Stimulated activated CD4-positive, alpha-beta T cell treated with anti-CD3 and anti-CD28 coated beads, Interleukin-4, amount 100 ng/mL, for 24 hours (primary cell): ENCODE measurements at places on chromosomes 1 and 21.

GRCh38 chr1:193703121-193703520 is 516.7 kb upstream of the B3GALT2 start:
- DNase-seq: no peak

DNA sequence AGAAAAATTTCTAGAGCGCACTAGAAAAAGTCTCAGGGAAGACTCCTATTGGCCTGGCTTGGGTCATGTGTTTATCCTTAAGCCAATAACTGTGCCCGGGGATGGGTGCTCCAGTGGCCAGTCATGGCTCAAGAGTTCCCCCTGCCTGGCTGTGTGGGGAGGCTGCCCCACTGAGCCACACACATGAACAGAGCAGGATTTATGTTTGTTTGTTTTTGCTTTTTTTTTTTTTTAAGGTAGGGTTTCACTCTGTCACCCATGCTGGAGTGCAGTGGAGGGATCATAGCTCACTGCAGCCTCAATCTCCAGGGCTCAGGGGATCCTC is 21.8 kb downstream of the EDN2 start:
- DNase-seq: no peak

DNA sequence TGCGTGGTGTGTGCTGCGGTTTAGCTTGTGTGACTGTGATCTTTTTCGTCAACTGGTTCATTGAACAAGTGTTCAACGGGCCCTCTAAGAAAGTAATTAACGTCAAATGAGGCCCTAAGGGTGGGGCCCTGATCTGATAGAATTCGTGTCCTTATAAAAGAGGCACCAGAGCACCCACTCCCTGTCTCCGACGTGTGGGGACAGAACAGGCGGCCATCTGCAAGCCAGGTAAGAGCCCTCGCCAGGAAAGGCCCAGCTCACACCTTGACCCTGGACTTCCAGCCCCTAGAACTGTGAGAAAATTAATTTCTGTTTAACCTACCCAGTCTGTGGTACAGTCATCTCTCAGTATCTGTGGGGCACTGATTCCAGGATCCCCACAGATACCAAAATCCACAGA is 20.4 kb upstream of the SAMD11 start:
- no peak for DNase-seq

GRCh38 chr1:89946532-89946931 is 48.4 kb upstream of the ZNF326 start:
- DNase-seq: no peak

DNA sequence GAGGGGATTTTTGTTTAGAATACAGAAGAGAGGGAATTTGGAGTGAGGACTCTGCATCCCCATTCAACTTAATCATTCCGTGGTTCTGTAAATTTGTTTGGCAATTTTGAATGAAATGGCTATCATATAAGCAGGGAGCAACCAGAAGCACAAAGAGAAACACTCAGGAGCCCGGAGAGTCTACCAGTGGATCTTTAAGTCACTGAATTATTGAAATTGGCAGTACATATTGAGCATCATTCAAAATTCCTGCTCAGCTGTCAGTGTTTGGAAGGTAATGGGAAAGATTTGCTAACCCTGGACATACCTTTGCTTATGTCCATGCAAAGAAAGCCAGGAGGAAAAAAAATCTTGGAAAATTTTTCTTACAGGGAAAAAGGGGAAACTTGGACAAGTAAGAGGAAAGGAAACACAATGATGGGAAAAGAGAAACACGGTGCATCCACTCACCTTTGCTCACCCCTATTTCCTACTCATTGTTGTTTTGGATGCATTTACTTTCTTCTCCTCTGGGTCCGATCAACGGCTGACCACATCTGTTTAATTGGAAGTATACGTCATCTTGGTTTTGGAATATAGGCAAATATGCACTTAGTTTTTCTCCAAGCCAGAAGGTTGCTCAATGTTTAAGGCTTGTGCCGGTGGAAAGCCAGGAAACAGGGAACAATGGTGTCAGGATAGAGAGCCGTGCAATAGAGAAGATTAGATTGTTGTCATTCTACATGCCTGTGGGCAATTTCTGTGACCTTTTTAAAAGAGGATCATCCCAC is 243.0 kb upstream of the LYPLAL1 start:
- DNase-seq: no peak

- no peak for DNase-seq
Observed at GRCh38 chr1:7425229-7425628, 345.9 kb upstream of the VAMP3 start.

DNA sequence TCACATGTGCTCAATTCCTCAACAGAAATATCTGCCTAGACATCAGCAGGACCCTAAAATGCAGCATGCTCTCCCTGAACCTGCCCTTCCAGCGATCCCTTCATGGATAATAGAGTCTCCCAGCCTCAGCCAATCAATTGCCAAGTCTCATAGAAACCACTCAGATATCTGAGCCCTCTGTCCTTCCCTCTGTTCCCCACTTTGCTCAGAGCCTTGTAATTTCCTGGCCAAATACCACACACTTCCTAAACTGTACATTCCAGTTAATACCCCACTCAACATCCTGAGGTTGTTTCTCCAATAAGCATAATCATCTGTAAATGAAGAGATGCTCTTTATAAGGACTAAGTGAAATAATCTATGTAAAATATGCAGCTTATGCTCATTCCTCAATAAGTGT is 59.3 kb upstream of the PTGFRN start:
- no peak for DNase-seq

GRCh38 chr1:25837262-25837875 is 17.6 kb downstream of the MTFR1L start:
- no peak for DNase-seq

- DNase-seq: no peak
Observed at GRCh38 chr1:109802901-109803561, 39.3 kb upstream of the EPS8L3 start.

- DNase-seq: no peak
Observed at GRCh38 chr1:28249013-28249865, 10.1 kb upstream of the SESN2 start.

GRCh38 chr1:43447891-43448708 is 5.6 kb downstream of the HYI start:
- no peak for DNase-seq

GRCh38 chr1:24946861-24947658 is 17.0 kb upstream of the RUNX3 start:
- no peak for DNase-seq

DNA sequence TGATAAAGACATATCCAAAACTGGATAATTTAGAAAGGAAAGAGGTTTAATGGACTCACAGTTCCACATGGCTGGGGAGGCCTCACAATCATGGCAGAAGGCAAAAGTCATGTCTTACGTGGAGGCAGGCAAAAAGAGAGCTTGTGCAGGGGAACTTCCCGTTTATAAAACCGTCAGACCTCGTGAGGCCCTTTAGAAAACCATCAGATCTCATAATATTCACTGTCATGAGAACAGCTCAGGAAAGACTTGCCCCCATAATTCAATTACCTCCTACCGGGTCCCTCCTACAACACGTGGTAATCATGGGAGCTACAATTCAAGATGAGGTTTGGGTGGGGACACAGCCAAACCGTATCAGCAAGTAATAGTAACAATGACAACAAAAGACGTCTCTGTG is 88.2 kb upstream of the SLC25A33 start:
- no peak for DNase-seq

- no peak for DNase-seq
Observed at GRCh38 chr1:11196945-11197344, 7.8 kb downstream of the ANGPTL7 start.

GRCh38 chr21:41294548-41295231 is 21.9 kb upstream of the FAM3B start:
- no peak for DNase-seq

- DNase-seq: no peak
Observed at GRCh38 chr1:97433094-97433823, 487.6 kb downstream of the DPYD start.

DNA sequence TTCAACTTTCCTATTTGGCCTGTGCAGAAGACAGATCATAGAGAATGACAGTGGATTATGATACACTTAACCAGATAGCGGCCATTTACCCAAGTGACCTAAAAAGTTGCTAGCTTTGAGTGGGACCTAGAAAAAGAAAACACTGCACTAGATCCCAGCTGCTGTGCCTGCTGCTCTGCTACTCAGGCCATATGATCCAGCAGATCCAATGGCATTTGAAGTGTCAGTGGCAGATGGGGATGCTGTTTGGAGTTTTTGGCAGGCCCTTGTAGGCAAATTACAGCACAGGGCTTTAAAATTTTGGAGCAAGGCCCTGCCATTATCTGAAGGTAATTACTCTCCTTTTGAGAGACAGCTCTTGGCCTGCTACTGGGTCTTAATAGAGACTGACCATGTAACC is 74.0 kb upstream of the KCNE2 start:
- DNase-seq: no peak

DNA sequence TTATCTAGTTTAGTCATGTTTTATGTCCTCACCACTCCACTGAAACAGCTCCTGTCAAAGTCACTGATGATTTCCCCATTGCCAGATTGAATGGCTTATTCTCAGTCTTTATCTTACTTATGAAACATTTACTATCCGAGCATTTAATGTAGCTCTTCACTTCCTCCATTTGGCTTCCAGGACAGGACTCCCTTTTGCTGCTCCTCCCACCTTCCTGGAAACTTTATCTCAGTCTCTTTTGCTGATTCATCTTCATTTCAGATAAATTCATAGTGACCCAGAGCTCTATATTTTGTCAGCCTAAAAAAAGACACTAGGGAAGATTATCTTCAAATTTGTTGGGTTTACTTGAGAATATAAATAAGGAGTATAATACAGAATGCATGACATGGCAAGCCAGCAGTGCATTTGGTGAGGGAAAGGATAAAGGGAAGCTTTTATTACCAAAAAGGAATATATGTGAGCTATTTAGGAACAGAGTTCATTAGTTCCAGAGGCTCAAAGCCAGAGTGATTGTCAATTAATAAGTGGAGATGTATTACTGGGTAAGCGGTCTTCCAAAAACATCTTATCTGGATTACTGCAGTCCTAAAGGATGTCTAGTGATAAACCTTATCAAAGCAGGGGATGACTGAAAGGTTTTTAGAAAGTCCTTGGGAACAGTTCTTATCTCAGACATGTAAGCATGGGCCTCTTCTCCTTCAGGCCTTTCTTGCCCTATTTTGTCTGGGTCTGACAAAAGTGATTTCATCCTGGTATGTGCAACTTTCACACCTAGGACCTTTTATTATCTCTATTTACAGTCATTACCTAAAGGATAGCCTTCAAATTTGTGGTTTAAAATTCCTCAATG is 25.6 kb downstream of the IL23R start:
- no peak for DNase-seq

DNA sequence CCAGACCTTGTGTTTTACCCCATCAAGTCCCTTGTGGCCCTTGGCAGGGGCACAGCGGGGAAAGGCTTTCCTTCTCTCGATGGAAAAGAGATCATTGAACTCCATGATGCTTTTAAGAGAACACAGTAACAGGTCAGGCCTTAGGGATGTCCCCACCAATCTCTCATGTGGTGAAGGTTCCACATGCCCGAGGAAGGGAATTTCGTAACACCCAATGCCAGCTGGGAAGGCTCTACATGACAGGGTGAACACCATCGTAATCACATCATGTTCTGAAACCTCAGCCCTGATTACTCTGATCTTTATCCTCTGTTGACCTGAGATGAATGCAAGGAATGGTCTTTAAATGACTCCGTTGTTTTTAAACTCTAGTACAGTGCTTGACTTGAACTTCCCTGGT is 105.5 kb upstream of the SPAG17 start:
- DNase-seq: no peak

GRCh38 chr1:168832661-168833060 is 103.7 kb upstream of the DPT start:
- no peak for DNase-seq

GRCh38 chr1:115082949-115083348 is 6.4 kb downstream of the TSPAN2 start:
- DNase-seq: no peak
